ENCODE measurements at places on chromosomes 6 and 20. TPM values are rescaled to one million over a fixed set of nuclear protein-coding genes. Genes with fewer than 3 reads are reported as not detected.

Gene SLC17A9
- total RNA-seq = 6.2 TPM

Gene TSPO2
- not detected for total RNA-seq

Gene UST
- under 0.01 TPM for total RNA-seq

Gene TNFRSF6B
- 15.4 TPM for total RNA-seq

Gene MLN
- total RNA-seq = not detected

Gene SYCP2
- total RNA-seq = 1.1 TPM

Gene FUT9
- total RNA-seq = not detected

Gene CAP2
- total RNA-seq = 0.63 TPM

Gene TP53TG5
- total RNA-seq = not detected

Gene EFCAB8
- under 0.01 TPM for total RNA-seq

Gene PLCB1
- 13.1 TPM for total RNA-seq

Gene IL17F
- total RNA-seq = not detected

Gene RAET1G
- under 0.01 TPM for total RNA-seq

Gene C6orf58
- 0.26 TPM for total RNA-seq

Gene ABT1
- total RNA-seq = 20.2 TPM

Gene MRPS18B
- 35.9 TPM for total RNA-seq

Gene SPATS1
- total RNA-seq = not detected

Gene SLCO4A1
- 0.90 TPM for total RNA-seq

Gene APOBEC2
- total RNA-seq = not detected

Gene PLN
- not detected for total RNA-seq

Gene SLC22A1
- not detected for total RNA-seq

Gene WASF1
- total RNA-seq = 9.5 TPM

Gene BPIFB4
- not detected for total RNA-seq

Gene GPR6
- total RNA-seq = not detected

Gene LYRM2
- 13.4 TPM for total RNA-seq

Gene CYP24A1
- total RNA-seq = not detected

Gene NRSN2
- 10.5 TPM for total RNA-seq

Gene BMP2
- total RNA-seq = 13.1 TPM

Gene CST3
- total RNA-seq = 112 TPM

Gene RAD21L1
- total RNA-seq = not detected

Gene KHDC1L
- total RNA-seq = not detected

Gene ENPP4
- total RNA-seq = 1.4 TPM

Gene NOX3
- not detected for total RNA-seq

Gene ZC3H12D
- total RNA-seq = under 0.01 TPM

Gene TMEM170B
- 1.4 TPM for total RNA-seq

Gene ABHD16B
- total RNA-seq = not detected

Gene PSORS1C1
- total RNA-seq = 3.7 TPM

Gene CENPQ
- 2.9 TPM for total RNA-seq

Gene TCF19
- total RNA-seq = 12.8 TPM

Gene RIMS1
- 21.2 TPM for total RNA-seq

Gene MYCT1
- 120 TPM for total RNA-seq

Gene MAS1
- total RNA-seq = not detected

Gene BTNL2
- total RNA-seq = not detected

Gene GGTLC1
- total RNA-seq = not detected

Gene SLC44A4
- under 0.01 TPM for total RNA-seq

Gene IMPG1
- total RNA-seq = not detected

Gene ADGRG6
- total RNA-seq = 3.3 TPM

Gene AGPAT4
- 11.6 TPM for total RNA-seq

Gene SLC17A1
- not detected for total RNA-seq

Gene DLL1
- 2.6 TPM for total RNA-seq

Gene BMP7
- not detected for total RNA-seq

Gene ZNF391
- total RNA-seq = 0.38 TPM

Gene LEMD2
- 24.6 TPM for total RNA-seq

Measured in dermis microvascular lymphatic vessel endothelial cell (primary cell).